Activated CD4-positive, CD25-positive, alpha-beta regulatory T cell (primary cell): ENCODE measurements at places on chromosomes 13 and 19.

DNA sequence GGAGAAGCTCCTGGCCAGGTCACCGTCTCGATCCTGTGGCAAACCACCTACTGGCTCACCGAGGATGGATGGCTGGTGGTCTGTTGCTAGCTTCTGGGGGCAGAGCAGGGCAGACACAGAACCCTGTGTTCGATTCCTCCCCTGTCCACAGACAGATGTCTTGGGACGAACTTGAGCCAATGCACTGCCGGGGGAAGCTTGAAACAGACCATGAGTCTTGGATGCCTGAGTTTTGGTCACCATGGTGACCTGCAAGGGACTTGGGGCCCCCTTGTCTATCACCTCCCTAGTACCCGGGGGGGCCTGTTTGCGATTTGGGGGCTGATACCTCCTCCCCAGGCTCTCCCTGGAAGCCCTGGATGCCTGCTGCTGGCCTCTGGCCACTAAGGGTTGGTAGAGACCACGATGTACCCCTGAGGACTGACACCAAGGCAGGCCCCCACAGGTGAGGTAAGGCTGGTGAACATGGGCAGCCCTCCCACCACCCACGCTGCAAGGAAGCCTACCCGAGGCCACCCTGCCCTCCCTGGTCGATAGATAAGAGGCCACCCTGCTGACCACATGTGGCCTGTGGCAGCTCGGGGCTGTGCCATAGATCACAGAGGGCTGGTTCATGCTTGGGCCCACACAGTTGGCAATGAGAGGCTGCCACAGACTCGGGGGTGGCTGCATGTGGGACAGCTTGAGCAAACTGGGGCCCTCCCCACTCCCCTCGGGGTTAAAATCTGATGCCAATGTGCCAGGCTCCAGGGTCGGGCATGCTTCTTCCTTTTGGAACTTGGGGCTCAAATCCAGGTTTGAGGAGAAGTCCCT lies 10.7 kb downstream of the IQCN start:
- DNase-seq = no peak

DNA sequence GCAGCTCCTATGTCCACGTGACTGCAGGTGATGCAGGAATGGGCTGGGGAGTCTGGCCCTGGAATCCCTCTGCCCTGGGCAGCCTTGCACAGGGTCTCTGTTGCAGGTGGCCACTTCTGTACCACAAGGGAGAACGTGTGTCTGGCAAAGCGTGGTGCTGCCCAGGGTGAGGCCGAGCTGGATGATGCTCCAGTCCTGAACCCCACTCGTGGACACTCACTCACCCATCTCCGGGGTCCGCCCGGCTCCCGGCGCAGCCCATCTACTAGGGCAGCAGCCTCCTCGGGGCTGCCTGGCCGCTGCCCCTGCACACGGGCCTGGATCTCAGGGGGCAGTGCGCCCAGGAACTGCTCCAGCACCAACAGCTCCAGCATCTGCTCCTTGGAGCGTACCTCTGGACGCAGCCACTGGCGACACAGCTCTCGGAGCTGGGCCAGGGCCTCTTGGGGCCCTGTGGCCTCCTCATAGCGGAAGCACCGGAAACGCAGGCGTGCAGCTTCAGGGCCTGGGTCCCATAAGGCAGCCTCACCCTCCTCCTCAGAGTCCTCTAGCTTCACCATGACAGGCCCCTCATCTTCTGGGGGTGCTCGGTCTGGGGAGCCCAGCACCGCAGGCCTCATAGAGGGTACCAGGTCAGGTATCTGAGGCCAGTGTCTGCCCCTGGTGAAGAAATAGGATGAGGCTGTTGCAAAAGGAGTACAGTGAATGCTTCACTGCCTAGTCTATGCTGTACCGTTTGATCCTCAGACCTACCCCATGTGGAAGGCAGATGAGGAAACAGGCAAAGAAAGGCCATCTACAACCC lies 2.2 kb downstream of the MZF1 start:
- DNase-seq = no peak

DNA sequence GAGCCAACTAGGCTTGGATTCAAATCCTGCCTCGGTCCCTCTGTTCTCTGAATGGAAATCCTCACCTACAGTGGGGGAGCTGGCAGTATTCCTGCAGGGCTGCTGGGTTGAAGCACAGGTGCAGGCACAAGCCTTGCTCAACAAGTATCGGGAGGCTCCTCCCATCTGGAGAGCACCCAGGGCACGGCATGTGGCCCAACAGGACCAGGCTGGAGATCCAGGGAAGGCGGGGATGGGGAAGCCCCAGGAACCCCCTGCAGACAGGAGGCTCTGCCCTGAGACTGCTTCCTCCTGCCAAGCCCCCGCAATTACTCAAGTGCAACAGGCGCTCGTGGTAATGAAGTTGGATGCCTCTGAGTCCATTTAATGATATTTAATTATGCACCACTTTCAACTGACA lies 128.0 kb upstream of the VSTM2B start:
- DNase-seq = no peak

- DNase-seq = no peak
Observed at GRCh38 chr13:41639237-41639904, 182.0 kb downstream of the RGCC start.

DNA sequence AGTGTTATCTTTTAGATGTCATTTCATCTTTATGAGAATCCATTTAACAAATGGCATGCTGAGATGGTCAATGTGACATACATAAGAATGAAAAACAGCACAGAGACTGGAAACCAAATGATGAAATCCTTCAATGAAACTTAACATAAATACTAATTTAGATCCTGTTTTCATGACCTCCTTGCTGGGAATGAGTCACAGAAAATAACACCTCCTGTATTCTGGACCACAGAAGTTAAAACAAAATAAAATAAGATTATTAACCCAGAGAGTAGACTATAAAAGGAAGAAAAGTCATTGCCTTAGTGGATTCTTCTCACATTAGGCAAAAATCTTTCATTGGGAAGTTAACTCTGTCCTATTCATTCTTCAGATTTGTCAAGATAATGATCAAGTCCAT lies 1.6 kb downstream of the DIAPH3 start:
- DNase-seq = no peak

DNA sequence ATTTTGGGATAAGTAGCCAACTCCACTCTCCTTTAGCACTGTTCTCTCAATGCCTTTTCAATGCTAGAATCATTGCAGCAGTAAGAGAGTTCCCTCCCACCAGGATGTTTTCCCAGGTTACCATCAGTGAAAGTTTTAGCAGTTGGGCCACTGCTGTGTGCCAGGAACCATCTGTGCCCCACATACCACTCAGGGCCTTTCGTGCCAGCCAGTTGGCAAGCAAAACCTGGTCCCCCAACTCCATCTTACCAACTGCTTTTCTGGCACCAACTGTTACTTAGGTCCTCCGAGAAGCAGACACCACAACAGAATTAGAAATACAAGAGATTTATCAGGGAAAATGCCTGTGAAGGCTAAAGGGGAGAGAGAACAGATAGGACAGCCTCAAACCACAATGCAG lies 533.4 kb upstream of the NBEA start:
- DNase-seq = no peak

DNA sequence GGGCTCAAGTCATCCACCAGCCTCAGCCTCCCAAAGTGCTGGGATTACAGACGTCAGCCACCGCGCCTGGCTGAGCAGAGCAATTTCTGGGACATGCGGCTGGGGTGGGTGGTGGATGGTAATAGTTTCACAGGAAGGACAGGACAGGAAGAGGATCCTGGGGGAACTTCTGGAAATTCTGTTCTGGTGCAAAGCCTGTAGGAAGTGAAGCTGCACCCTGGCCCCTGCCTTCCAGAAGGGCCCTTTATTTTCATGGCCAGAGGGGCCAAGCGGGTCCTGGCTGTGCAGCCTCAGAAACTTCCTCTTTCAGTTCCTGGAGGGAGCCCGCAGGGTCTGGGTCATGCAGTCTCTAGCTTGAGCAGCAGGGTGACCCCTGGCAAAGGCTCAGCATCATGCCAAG lies 15.7 kb downstream of the FEM1A start:
- no peak for DNase-seq

DNA sequence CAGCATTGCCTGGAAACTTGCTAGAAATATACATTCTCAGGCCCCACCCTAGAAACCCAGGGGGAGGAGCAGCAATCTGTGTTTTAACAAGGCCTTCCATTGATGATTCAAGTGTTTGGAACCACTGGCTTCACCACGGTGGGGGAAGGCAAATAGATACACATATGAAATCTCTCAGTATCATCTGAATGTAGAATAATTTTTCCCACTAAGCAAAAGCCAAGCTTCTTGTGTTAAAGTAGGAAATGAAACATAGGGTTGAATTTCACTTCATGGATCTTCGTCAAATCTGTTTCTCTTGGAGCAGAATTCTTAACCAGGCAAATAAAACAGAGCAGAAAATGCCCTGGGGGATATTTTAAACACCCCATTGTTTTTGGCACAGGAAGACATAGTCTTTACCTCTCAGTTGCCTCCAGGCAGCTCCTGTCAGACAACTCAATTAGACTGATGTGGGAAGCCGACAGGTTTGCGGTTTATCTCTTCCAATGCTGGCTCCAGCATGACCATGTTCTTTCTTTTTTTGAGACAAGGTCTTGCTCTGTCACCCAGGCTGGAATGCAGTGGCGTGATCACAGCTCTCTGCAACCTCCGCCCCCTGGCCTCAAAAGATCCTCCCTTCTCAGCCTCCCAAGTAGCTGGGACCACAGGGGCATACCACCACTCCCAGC lies 213.0 kb downstream of the FOXO1 start:
- DNase-seq = no peak

GRCh38 chr13:19148561-19148960 lies 33.1 kb downstream of the TUBA3C start:
- no peak for DNase-seq

- DNase-seq = no peak
Observed at GRCh38 chr19:22882797-22883196, 50.7 kb downstream of the ZNF723 start.
